Progenitor cell of endocrine pancreas (in vitro differentiated cells): ENCODE measurements at places on chromosomes 6 and 20. TPM values are rescaled to one million over a fixed set of nuclear protein-coding genes. Genes with fewer than 3 reads are reported as not detected.

- no peak for DNase-seq
These were observed 872.1 kb upstream of the GJE1 start for GRCh38 chr6:141260627-141261015.

- no peak for DNase-seq
These were observed 690.6 kb downstream of the EPM2A start for GRCh38 chr6:145044641-145045246.

The TNNC2 gene
- total RNA-seq, result 0.67 TPM in 1 of 2 replicates, not detected in the other

DNA sequence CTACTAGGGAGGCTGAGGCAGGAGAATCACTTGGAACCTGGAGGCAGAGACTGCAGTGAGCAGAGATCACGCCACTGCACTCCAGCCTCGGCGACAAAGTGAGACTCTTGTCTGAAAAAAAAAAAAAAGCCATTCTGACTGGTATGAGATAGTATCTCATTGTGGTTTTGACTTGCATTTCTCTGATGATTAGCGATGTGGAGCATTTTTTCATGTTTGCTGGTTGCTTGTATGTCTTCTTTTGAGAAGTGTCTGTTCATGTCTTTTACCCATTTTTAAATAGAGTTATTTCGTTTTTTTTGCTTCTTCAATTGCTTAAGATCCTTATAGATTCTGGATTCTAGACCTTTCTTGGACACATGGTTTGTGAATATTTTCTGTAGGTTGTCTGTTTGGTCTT is 103.5 kb upstream of the SIM1 start:
- DNase-seq, result no peak

- peak; percentile 58 for DNase-seq
These were observed 746 bp downstream of the NUP153 start for GRCh38 chr6:17705778-17706579.

DNA sequence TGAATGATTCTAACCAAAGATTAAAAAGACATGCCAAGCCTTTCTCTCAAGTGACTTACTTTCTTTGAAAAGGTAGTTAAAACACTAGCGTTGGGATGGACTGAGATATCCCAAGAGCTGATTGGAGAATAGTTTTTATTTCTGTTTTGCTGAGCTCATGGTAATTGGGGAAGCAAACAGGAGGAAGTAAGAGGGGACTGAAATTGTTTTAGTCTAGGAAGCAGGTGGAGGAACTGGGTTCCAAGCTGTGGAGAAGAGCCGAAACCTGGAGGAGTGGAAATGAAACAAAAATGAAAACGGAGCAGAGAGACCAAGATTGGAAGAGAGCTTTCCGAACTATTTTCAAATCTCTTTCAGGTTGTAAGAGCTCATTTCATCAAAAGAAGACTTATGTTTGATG is 59.9 kb upstream of the TENT5A start:
- no peak for DNase-seq
